Stimulated activated CD4-positive, alpha-beta T cell treated with anti-CD3 and anti-CD28 coated beads, Interleukin-1b, Interleukin-23, amount 100 ng/mL, for 1 hour (primary cell): ENCODE measurements at places on chromosomes 12 and 14.

GRCh38 chr12:18982226-18982949 lies 147.1 kb upstream of the PLEKHA5 start:
- no peak for DNase-seq

GRCh38 chr14:74905595-74906142 lies 17.4 kb downstream of the RPS6KL1 start:
- peak; percentile 52 for DNase-seq

GRCh38 chr12:67661311-67662021 lies 12.9 kb downstream of the DYRK2 start:
- no peak for DNase-seq

DNA sequence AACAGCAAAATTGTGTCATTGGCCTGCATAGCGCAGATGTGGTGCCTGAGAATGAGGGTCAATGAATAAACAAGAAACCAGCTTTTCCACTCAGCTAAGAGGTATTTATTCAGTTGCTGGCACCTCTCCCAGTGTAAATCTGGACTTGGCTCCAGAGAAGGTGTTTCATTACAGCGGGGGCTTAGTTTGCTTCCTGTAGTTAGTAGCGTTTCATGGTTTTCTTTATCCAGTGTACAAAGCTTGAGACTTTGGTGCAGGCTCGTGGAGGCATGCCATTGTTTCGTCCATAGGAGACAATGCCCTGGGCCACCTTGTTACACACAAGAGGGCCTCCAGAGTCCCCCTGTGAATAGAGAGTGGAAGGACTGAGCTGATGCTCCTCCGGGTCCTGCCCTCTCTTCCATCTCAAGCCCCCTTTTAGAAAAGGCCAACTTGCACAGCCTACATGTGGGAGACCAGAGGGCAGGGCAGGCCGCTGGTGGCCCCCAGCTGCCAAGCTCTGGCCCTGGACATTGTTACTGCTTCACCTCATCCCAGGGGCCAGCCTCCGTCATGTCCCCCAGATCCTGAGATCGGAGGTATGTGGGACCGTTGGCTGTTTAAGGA lies 3.0 kb downstream of the GZMB start:
- no peak for DNase-seq

GRCh38 chr12:19095756-19096480 lies 33.6 kb upstream of the PLEKHA5 start:
- DNase-seq: no peak

DNA sequence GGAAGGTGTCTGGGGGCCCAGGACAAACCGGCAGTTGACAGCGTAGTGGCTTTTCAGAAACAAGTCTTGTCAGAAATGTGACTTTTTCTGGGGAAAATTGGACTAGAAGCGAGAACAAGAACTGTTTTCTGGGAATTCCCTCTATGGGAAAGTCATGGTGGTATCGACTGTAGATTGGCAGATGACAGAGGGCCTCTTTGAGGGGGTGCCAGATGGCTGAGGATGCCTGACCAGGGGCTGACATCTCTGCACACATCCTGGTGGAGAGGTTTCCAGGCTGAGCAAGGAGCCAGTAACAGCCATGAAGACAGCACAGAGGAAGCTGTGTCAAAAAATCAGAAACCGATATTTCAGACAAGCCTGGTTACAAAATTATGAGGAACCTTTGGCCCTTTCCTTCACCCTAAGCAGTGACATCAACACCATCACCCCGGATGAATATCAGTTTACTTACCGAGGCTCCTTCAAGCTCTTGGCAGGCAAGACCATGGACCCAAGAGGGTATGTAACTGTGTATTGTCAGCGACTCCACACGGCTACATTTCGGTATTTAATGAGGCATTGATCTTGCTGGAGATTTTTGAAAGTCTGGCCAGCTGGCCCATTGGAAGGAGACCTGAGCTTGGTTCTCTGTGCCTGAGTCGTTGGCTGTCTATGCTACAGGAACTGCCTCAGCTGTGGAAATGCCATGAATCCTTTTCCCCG lies 1525.3 kb upstream of the TMEM132C start:
- no peak for DNase-seq

- DNase-seq: no peak
Measured at GRCh38 chr12:92740411-92740810, 37.6 kb downstream of the PLEKHG7 start.

DNA sequence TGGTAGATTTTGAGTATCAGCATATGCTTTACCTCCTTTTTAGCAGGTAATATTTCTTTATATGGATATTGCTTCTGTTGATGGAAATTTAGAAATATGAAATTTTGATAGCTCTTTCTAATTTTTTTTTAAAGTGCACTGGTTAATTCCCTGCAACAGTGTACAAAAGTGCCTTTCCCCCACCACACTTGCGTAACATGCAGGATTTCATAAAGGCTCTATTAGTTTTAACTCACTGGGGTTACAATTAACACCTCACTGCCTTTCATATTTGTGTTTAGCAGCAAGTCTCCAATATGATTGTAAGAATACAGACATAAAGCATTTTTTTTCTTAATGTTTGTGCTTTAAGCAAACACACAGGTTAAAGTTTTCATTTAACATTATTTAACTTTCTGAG lies 25.6 kb downstream of the MNAT1 start:
- DNase-seq: no peak

DNA sequence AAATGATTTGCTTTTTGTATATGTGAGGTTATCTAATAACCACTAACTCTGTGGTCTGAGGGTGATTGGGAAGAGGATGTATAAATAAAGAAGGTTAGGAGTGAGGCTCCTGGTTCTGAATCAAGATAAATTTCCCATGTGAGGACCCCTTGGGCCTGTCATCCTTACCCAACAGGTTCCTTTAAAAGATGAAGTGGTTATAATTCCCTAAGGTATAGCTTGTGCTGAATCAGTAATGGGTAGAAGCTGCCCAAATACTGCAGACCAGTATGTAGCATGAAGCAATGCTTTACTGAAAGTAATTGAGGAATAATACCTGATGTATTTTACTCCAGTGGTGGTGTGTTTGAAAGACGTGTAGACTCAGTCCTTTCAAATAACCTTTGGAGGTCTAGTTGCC lies 8.7 kb downstream of the EID3 start:
- no peak for DNase-seq

GRCh38 chr12:78009031-78009430 lies 178.3 kb downstream of the NAV3 start:
- DNase-seq: no peak

- DNase-seq: no peak
Measured at GRCh38 chr12:101792046-101792931, 38.5 kb downstream of the GNPTAB start.

- DNase-seq: no peak
Measured at GRCh38 chr14:65242732-65243134, 140.4 kb upstream of the MAX start.

- no peak for DNase-seq
Measured at GRCh38 chr12:27907766-27908165, 64.8 kb downstream of the PTHLH start.

DNA sequence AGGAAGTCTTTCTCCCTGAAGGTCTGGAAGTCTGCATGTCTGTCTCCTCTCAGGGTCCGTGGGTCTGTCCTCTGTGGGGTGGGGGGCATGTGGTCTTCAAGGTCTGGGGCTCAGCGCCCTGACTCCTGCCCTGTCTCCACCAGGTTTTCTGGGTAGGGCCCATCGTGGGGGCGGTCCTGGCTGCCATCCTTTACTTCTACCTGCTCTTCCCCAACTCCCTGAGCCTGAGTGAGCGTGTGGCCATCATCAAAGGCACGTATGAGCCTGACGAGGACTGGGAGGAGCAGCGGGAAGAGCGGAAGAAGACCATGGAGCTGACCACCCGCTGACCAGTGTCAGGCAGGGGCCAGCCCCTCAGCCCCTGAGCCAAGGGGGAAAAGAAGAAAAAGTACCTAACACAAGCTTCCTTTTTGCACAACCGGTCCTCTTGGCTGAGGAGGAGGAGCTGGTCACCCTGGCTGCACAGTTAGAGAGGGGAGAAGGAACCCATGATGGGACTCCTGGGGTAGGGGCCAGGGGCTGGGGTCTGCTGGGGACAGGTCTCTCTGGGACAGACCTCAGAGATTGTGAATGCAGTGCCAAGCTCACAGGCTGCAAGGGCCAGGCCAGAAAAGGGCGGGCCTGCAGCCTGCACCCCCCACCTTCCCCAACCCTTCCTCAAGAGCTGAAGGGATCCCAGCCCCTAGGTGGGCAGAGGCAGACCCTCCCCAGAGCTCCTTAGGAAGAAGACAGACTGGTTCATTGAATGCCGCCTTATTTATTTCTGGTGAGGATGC lies 3.4 kb downstream of the AQP5 start:
- no peak for DNase-seq

GRCh38 chr14:100777818-100778525 lies 47.9 kb upstream of the MEG3 start:
- no peak for DNase-seq

GRCh38 chr12:94615260-94616181 lies 34.8 kb downstream of the TMCC3 start:
- no peak for DNase-seq

DNA sequence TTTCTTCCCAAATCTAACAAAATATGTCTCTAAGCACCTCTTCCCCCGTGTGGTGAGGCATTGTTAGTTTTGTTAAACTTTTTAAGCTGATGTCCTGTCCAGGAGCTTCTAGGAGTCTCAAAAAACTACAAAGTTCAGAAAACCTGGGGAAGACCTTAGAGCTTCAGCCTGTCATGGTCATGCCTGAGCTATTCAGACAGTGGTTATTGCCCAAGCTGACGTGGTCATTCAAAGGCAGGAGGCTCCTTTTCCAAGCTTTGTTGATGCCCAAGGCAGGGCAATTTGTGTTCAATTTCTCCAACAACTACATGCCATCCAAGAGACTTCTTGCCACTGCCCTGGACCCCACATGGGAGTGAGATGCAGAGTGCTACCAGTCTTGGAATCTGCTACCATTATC lies 5.8 kb upstream of the LYZ start:
- DNase-seq: no peak

DNA sequence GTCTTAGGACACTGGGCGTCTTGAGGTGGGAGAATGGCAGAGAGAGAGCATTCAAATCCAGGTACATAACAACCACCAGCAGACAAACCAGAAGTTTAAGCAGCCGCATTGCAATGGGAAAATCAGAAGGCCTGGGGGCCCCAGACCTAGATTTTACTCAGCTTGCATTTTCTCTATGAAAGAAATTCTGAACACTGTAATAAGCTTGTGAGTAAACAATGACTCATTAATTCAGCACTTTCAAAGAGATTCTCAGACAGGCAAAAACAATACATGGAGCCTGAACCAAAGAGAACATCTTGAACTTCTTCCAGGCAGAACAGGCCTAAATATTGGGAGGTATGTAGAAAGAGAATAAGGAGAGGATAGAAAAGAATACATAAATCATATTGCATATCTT lies 69.8 kb upstream of the IFNG-AS1 start:
- no peak for DNase-seq

DNA sequence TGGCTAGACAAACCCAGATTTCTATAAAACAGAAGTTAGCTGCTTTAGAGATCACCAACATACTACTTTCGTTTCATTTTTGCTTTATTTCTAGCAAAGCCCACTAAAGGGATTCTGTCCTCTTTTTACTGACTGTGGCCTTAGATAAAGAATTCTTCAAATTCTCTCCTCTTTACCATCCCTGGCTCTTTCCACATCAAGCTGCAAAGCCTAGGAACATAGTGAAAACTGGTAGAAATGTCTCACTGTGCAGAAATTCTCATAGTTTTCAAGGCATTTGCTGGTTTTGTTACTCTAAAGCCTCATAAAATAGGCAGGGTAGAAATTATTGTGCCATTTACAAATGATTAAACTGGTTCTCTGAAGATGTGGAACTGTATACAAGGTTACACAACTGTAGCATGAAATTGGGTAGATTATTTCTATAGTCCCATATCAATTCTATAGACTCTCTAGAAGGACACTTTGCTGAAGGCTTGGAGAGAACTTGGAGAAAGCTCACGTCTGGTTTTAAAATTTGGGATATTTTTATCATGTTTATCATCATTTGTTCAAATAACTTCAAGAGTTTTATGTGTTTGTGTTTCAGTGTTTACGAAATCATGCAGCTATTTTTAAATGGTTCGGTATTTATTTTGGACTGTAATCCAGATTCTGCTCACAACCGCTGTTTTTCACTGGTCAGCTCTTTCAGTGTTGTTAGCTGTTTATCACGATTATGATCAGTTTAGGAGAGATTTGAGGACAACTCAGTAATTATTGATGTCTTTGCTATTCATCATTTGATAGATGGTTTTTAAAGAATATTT lies 36.7 kb upstream of the CSRP2 start:
- no peak for DNase-seq

DNA sequence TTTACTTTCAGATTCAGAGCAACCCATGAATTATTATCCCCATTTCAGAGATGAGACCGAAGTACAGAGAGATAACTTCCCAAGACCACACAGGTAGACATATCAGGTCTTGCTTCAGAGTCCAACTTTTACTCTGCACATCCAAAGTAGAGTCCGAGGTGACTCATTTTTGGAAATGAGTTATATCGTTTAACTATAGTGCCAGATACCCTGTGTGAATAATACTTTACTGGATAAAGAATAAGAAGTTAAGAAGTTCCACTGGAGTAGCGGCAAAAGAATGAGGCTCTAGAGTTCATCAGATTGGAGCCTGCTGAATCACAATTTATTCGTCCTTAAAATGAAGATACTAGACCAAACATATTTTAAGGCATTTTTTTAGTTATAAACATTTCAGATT lies 124.7 kb downstream of the EPS8 start:
- DNase-seq: no peak

DNA sequence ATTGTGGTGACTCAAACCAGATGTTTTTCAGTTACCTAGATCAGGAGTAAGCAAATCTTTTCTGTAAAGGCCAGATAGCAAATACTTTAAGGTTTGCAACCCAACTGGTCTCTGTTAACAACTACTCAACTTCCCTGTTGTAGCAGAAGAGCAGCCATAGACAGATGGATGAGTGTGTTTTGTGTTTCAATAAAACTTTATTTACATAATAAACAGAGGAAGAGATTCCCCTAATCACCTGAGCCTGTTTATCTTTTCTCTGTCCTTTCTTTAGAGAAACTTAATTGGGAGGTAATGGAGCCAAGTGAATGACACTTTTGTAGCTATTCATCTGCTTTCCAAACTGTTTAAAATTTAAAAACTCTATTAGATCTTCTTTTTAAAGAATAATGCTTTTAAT lies 365.1 kb downstream of the IPO8 start:
- DNase-seq: no peak

GRCh38 chr14:56273155-56273554 lies 154.9 kb downstream of the PELI2 start:
- no peak for DNase-seq

DNA sequence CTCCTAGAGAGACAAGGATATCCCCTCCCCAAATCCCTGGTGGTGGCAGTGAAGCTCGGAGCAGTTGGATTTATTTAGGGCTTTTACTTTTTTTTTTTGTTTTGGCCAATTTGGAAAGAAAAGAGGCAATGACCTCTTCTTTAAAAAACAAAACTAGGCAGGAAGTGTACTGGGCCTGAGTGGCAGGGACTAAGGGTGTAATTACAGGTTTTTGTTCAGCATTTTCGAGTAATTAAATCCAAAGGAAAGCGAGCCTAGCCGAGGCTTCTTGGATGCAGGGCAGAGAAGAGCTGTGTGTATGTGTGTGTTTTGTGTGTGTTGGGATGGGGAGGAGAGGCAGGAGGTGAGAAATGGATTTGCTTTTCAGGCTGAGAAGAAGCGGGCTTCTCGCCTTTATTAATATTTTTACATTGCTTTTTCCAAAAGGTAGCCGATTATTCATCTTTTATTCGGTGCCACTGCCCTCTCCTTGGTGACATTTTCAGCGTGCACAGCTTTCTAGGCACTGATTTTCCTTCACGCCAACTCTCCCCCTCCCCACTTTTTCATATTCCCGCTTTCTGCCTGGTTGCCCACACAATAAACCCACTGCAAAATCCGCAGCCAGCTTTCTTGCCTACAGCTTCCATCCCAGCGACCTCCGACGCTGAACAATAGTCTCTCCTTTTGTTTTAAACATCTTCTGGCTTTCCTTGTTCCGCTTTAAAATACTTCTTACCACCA lies 8.9 kb upstream of the IRF2BPL start:
- DNase-seq: no peak
